Activated CD8-positive, alpha-beta memory T cell treated with anti-CD3 and anti-CD28 coated beads, Interleukin-2, amount 50 U/mL, for 4 hours (primary cell): ENCODE measurements at places on chromosomes 5 and 9.

DNA sequence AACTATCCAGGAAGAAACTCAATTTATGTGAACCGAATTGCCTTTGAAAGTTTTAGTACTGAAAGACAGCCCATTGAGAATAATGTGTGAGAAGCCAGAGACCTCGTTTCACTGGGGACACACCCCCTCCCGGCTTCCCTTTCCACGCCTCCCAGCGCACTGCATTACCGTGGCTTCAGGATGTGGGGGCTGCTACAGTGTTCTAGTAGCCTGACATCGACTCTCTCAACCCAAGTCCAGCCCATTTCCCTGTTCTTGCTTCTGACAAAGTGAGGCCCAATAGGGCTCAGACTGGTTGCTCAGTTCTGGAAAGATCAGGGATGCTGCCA, 3.5 kb downstream of the PAX5 start:
- no peak for DNase-seq

GRCh38 chr9:1959371-1959770, 55.8 kb upstream of the SMARCA2 start:
- DNase-seq, result no peak

- DNase-seq, result no peak
Observed at GRCh38 chr5:67831048-67831447, 384.5 kb upstream of the PIK3R1 start.

DNA sequence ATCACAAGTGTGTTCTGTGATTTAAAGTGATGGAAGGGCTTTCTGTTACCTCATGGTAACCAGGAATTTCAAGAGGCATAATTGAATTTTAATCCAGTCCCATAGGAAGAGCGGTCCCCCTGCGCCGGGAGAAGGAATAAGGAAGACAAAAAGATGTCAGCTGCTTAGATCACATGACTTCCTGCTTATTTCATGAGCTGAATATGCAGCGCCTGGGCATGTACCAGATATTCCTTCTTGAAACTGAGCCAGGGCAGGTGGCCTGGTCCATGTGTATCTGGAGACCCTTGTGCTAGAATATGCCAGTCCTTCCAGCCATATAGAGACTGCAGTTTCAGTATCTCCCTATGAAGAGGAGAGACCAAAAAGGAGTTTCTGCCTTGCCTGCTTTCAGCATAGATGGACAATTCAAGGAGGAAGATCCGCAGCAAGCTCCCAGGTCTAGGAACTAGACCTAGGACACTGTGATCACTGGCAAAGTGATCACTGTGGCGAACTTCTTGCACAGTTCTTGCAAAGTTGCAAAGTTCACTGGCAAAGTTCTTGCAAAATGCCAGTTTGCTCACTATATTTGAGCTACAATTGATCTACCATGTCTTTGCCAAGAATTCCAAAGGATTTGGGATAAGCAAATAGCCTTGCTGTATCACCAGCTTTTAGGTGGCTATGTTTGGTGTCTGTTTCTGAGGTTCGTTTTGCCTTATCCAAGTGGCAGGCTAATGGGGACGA, 102.9 kb upstream of the PHYKPL start:
- no peak for DNase-seq

DNA sequence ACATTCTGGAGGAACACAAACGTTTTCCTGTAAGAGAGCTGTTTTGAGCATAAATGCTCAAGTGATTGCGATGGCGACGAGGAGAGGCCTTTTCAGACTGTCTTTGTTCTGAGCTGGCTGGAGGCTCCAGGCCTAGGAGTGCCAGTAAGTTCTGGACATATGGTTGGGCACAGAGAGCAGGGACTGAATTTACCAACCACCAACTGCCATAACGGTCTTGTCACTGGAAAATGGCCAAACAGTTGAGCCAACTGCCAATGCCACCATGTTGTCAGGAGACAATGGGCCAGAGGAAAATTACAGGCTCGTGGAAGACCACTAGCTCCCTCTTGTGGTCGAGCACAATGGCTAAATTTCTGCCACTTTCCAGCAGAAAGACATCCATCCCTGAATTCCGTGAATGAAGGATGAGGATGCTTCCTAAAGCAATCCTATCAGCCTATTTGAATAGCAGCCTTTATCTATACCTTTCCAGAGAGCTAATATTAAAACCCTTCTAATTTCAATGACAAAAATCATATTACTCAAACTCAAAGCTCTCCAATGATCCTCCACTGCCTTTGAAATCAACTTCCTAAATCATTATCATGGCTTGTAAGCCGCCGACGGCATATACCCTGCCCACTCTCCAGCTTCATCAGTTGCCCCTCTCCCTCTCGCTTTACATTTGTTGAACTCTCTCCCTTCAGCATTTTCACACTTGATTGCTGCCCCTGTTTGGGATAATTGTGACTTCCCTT, 66.9 kb upstream of the GLIS3 start:
- peak; percentile 32 for DNase-seq

- DNase-seq, result no peak
Observed at GRCh38 chr9:134811673-134812342, 68.8 kb upstream of the FCN2 start.

DNA sequence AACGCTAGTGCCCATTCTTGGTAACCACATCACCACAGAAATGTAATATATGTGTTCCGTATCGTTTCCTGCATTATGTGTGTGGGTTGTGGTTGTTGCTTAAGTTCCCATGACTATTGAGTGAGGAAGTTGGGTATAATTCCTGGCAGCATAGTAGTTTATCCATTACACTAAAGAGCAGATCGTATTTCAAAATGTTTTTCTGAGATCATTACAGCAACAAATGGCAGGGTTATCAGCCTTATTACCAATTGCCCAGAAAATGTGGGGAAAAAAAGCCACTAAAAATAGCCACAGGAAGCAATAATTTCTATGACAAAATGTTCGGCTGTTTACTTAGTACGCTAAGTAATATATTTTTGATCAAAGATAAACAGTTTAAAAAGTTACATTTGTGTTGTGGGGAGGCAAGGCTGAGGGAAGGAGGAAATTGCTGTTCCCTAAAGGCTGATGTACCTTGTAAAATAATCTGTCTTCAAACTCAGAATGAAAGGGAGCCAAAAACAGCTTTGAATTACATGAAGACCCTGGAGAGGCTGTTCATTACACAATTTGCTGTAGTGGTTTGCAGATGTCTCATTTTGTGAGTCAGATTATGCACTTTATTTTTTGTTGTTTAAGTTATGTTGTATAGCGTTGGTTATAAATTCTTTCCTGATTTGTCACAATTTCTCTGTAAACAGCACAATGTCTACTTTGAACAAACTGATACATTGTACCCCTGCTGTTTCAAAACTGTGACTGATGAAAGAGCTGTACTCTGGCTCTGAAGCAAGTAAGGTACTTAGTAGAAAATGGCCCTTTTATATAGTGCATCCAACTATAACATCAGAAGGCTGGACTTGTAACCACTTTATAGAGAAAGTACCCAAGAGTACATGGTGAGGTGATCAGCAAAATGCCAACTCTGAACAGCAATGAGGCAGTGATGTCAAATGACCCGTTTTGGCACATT, 1028.5 kb downstream of the NR2F1-AS1 start:
- DNase-seq, result no peak

DNA sequence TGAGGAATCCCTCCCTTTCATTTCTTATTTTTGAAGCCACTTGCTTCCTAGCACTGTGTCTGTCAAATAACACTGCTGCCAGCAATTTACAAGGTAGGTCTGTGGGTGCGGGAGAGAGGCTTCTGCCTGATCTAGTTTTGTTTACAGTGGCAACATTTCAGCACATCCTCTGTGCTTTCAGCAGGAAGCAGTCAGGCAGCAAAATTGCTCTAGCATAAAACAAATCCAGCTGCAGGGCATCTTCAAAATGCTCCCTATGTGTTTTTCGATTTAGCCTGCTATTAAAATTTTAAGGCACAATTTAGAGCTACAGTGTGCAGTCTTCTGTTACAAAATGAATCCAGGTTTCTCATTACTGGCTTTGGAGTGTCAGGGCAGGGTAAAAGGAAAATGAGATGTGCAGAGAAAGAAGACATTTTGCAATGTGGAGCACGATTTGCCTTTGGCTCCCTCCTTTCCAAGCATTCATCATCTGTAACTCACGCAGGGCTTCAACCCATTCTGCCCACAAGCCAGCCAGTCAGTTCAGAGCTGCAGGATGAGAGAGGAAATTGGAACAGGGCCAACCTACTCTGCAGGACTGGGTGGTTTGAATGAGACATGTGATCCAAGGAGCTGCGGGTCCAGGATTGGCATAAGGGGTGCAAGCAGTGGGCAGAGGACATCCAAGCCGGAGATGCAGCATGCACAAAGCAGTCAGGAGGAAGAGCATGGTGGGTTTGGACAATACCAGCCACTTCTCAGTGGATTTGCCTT, 143.4 kb upstream of the APC start:
- no peak for DNase-seq

- DNase-seq, result no peak
Observed at GRCh38 chr5:14432931-14433589, 148.5 kb upstream of the OTULINL start.

DNA sequence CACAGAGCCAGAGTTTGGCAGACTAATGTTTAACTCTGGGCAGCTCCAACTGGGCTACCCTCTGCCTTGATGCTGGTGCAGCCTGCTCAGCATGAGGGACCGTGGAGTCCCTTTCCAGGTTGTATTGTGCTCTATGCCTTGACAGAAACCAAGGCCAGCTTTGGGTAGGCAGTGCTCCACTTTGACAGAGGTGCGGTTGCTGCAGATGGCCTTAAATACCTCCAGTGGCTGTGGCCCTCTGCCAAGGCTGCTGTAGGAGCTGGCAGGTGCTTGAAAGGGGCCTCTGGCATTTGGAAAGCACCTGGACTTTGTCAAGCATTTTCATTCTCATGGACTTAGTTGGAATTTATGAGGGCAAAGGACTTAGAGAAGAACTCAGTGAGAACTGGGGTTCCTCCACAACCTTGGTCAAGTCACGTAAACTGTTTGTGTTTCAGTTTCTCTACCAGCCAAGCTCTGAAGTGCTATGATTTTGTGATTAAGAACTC, 249.7 kb upstream of the ZNF462 start:
- no peak for DNase-seq

- no peak for DNase-seq
Observed at GRCh38 chr5:139315056-139315615, 21.6 kb downstream of the MATR3 start.

- peak; percentile 28 for DNase-seq
Observed at GRCh38 chr5:126339215-126339805, 83.9 kb upstream of the GRAMD2B start.

- no peak for DNase-seq
Observed at GRCh38 chr5:52024359-52024758, 641.1 kb downstream of the ISL1 start.

- no peak for DNase-seq
Observed at GRCh38 chr5:19626211-19626610, 361.8 kb downstream of the CDH18 start.

- DNase-seq, result no peak
Observed at GRCh38 chr5:113488645-113489184, 462 bp upstream of the MCC start.

- DNase-seq, result no peak
Observed at GRCh38 chr5:145824040-145824439, 11.1 kb downstream of the PRELID2 start.

DNA sequence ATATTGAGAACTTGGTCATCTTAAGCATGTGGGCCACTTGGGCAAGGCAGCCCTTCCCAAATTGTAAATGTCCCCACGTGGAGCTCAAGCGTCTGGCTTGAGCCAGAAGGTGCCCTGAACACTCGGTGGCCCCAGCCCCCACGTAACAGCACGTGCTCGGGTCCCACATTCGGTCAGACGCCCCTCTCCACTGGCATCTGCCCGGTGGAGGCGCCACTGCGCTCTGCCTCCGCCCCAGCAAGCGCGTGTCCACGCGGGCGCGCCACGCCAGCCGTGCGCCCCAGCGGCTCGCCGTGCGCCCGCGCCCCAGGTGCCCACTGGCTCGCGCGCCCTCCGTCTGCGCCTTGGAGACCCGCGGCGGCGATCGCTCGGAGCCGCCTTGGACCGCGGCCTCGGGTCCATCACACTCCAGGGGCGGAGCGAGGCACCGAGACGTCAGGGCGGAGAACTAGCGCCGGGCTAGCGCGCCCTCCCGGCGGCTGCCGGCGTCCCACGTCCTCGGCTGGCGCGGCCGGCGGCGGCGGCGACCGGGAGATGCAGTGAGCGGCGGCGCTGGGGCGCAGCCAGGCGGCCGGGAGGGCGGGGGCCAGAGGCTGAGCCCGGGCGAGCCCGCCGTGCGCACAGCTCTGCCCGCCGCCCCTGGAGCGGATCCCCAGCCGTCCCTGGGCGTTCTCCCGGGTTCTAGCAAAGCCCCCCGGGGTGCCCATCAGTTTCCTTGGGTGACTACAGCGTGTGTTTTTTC, at the start of gene PALM2AKAP2:
PALM2AKAP2 (plus strand) TSS at position 488 of the 742 bp plus-strand sequence. CDS start 291 bp downstream, outside the sequence.
- no peak for DNase-seq

DNA sequence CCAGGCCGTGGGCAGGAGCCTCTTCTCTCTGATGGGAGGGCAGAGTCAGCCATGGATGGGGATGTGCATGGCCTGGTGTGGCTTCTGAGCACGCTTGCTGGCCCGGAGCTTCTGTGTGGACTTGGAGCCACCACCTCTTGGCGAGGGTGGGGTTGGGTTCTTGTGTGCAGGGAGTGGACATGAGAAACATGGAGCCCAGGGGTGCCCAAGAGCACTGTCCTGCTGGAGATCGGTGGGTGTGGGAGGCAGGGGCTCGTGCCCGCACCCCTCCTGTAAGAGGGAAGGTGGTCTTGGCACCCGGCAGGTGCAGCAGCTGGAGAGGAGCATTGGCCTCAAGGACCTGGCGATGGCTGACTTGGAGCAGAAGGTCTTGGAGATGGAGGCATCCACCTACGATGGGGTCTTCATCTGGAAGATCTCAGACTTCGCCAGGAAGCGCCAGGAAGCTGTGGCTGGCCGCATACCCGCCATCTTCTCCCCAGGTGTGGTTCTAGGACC, 23.8 kb downstream of the FBXW5 start:
- no peak for DNase-seq

- DNase-seq, result no peak
Observed at GRCh38 chr9:99114049-99114440, 9.1 kb downstream of the TGFBR1 start.

DNA sequence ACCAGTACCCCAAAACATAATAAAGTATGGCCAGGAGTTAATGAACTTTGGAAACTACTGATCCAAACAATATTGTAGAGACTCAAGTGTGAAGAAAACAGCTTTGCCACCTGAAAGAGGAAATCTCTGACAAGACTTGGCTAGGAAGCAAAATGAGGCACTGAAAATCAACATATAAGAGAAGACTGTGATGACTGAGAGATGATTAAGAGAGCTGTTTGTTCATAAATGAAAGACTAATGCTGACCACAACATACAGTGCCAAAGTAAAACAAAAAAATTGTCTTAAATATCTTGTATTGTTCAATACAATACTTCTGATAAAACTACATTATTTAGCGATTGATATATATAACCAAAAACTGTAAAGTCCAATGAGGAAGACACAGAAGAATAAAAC, 7.2 kb downstream of the RC3H2 start:
- DNase-seq, result no peak

GRCh38 chr5:63070001-63070400, 491.4 kb downstream of the LRRC70 start:
- DNase-seq, result no peak

GRCh38 chr9:123568691-123569688, 213.0 kb downstream of the CRB2 start:
- no peak for DNase-seq

GRCh38 chr5:116472274-116472673, 102.3 kb downstream of the SEMA6A start:
- no peak for DNase-seq
